ENCODE measurements at places on chromosomes 4 and X. TPM values are rescaled to one million over a fixed set of nuclear protein-coding genes. Genes with fewer than 3 reads are reported as not detected.

NCAPG gene
- 6.5 TPM for total RNA-seq

GRCh38 chrX:120357186-120357585 lies 4.7 kb upstream of the ATP1B4 start:
- no peak for DNase-seq
- H3K4me3 ChIP-seq: no peak overlapping the region
- H3K4me1 ChIP-seq: peaks cover 14% of the 10 kb centered on the region
- no peaks in the 10 kb centered on the region for H3K36me3 ChIP-seq
- H3K27me3 ChIP-seq: no peaks in the 10 kb centered on the region
- no peak overlapping the region for H3K27ac ChIP-seq

DNA sequence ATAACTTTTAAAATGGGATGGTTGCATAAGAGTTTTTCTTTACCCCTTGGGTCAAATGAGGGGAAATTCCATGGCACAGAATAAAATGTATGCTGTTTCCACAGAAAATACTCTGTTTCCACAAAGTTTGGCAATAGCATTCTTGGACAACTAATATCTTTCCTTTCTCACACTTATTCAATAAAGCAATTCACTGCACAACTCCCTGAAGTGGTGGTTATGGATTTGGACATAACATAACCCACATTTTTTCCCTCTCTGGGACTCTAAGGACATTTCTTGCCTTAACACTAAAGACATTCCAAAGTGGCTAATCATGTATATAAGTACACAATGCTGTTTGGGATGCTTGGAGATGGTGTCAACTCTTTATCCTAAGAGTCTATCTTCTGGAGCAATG lies 51.7 kb upstream of the GPM6B start:
- H3K4me3 ChIP-seq: no peak overlapping the region
- DNase-seq: no peak
- peaks cover 46% of the 10 kb centered on the region for H3K4me1 ChIP-seq
- no peaks in the 10 kb centered on the region for H3K27me3 ChIP-seq

ETDB gene
- not detected for total RNA-seq

NAP1L2 gene
- 0.87 TPM for total RNA-seq

TMEM271 gene
- total RNA-seq: not detected

NPY5R gene
- total RNA-seq: not detected

Data from chondrocyte (in vitro differentiated cells).